ENCODE measurements at places on chromosomes 7 and 10. TPM values are rescaled to one million over a fixed set of nuclear protein-coding genes. Genes with fewer than 3 reads are reported as not detected.

UMAD1 gene
- total RNA-seq, result 9.4 TPM

CYP2C18 gene
- under 0.01 TPM for total RNA-seq

SLC18A3 gene
- total RNA-seq, result under 0.01 TPM

AZGP1 gene
- total RNA-seq, result not detected

TDRD1 gene
- 0.27 TPM for total RNA-seq

PNLIPRP1 gene
- total RNA-seq, result not detected

ITPRID1 gene
- not detected for total RNA-seq

PDE6C gene
- not detected for total RNA-seq

LRRC17 gene
- 0.27 TPM for total RNA-seq

RSBN1L gene
- total RNA-seq, result 17.0 TPM

WIPF3 gene
- total RNA-seq, result under 0.01 TPM

MRC1 gene
- 0.27 TPM for total RNA-seq

LLCFC1 gene
- total RNA-seq, result not detected

PLEKHS1 gene
- not detected for total RNA-seq

ANKRD61 gene
- under 0.01 TPM for total RNA-seq

UTF1 gene
- total RNA-seq, result under 0.01 TPM

HYAL4 gene
- not detected for total RNA-seq

SGCE gene
- under 0.01 TPM for total RNA-seq

Data from hematopoietic multipotent progenitor cell (in vitro differentiated cells).